Stimulated activated CD4-positive, alpha-beta T cell treated with anti-CD3 and anti-CD28 coated beads, Interleukin-1b, Interleukin-23, amount 100 ng/mL, for 1 hour (primary cell): ENCODE measurements at places on chromosomes 3 and 15.

- no peak for DNase-seq
Observed at GRCh38 chr3:182533394-182533793, 259.9 kb upstream of the ATP11B start.

- no peak for DNase-seq
Observed at GRCh38 chr3:46284981-46285683, 42.9 kb downstream of the CCR3 start.

GRCh38 chr15:39144613-39145499, 436.0 kb upstream of the THBS1 start:
- DNase-seq = no peak

DNA sequence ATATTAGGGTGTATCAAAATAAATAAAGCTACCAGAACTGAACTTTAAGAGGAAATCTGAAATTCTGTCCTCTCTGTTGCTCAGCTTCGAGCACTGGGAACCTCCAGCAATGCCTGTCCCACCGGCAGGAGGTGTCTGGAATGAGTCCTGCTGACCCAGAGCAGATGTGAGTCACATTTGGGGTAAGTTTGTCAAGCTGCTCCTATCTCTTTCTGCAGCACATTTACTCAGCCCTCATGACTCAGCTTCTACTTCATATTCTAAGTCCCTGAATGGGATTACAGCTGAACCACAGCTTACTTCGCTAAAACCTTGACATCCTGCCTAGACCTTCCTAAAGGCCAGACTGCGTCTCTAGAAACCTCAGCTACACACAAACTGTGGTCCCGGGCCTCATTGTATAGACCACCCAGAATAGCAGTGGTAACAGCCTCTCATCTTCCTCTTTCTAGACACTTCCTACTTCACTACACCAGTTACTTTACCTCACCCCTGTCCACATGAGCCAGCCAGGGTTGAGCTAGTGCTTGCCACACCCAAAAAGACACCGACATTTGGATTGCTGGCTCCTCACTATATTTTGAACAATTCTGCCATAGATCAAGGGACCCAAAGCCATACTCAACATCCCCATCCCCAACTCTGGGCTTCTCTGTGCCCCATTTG, 109.6 kb upstream of the TMCO5A start:
- no peak for DNase-seq

- no peak for DNase-seq
Observed at GRCh38 chr15:68434021-68434420, 2.1 kb upstream of the ITGA11 start.

DNA sequence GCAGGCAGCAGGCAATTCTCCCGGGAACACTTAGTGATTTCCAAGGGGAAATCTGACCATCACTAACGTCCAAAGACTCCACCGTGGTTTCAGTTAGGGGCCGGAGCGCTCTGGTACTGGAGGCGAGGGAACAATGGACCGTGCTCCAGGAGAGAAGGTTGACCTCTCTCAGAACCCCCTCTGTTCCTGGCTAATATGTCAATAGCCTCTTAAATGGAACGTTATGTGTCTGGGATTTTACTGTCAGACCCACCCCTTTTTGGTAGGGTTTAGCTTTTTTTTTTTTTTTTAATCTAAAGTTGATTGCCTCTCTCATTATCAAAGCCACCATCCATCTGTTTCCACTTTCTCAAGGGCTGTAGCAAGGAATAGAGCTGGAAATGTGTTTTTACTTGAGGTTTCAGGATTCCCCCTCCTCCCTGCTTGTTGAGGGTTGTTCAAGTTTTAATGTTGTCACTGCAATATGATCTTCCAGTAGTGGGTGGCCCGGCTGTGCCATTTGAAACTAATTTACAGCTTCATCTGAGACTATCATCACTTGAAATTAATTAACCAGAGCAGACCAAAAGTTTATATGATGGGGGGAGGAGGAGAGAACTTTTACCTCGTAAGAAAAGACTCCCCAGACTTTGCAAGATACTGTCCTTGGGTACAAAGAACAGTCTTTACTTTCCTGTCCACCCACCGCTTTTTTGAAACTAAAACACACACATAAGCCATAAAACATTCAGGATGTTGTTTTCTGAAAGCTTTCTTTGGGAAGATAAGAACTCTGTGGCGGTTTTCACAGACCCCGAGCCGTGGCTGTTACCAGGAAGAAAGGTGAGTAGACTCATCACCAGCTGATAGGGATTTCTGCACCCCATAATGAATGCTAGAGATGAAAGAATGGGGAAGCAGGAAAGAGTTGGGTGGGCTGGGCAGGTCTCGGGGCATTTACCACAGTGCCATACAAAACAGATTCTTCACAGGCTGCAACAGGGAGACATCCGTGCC, 187.8 kb downstream of the UACA start:
- DNase-seq = no peak

- no peak for DNase-seq
Observed at GRCh38 chr3:42101048-42101447, 9.9 kb downstream of the TRAK1 start.

GRCh38 chr3:195805181-195805580, 6.5 kb downstream of the MUC4 start:
- DNase-seq = no peak

DNA sequence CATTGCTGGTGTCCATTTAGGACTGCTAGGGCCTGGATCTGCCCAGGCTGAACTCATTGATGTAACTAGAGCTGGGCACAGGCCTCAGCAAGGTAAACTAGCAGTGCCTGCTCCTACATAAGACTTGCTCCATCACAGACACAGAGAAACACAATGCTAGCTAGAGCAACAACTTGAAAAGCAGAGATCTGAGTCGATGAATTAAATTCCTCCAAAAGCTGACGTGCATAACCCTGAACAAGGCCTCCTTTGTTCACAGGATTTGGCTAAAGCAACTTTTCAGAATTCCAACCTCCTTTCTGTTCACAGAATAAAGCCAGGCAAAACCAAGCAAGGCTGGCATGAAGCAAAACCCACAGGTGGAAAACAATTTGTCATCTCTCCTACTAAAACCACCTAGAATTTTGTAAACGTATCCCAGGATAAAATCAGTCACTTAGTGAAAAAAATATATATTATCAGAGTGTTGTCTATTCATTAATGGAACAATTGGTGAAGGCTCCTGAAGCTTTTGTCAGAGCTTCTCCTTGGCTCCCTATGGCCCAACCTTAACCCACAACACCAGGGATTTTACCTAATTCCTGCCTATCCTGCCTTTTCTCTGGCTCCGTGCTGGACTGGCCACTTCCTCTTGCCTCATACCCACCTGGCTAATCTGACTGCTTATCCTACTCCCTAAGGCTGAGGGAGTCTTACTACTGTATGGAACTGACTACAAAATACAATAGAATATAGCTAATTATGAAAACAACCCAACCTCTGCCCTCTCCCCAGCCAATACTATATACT, 39.9 kb downstream of the PLCH1 start:
- DNase-seq = no peak

DNA sequence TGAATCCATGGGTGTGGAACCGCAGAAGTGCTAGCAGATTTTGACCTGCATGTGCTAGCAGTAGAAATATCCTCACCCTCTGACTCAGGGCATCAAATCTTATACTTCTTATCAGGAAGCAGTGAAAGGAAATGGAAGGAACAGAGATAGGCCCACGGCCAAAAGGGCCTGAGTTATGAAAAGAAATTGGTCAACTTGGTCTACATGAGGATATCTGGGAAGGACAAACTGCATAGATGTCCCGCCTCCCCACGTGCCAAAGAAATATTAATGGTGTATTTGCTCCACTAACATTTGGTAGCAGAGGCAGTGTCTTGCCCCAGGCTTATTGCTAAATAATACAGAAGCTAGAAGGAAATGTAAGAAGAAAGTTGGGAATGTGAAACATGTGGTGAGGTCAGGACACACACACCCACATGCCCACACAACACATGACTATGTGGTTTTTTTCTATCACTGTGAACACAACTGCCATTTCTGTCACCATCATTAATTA, 93.6 kb upstream of the COL8A1 start:
- DNase-seq = no peak

DNA sequence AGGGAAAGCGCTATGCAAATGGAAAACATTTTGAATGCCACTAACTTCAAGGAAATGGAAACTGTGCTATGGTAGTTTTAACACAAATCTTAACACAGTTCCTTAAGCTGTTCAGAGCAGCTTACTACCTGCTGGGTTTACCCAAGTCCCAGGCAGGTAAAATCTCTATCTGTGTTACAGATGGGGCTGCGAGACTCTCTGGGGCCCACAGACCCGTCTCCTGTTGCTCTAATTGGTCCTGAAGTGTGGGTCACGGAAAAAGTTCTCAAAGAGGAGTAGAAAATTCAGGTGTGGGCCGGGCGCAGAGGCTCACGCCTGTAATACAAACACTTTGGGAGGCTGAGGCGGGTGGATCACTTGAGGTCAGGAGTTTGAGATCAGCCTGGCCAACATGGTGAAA, 16.9 kb upstream of the ZFYVE19 start:
- no peak for DNase-seq

DNA sequence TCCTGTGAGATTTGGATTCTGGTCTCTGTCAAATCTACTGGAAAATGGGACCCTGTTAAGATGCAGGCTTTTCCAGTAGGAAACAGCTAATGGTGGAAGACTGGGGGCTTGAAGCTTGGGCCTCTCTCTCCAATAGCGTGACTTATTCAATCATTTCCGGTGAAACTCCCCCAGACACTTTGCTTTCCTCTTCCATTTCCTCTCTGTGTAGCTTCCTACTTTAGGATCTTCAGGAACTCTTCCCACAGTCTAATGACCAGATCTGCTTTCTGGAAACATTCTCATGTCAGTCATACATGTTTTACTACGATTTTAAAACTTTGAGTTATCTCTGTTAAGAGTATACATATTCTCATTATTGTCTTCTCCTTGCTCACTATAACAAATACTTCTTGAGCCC, 28.0 kb upstream of the TPRG1 start:
- DNase-seq = no peak

GRCh38 chr3:148202386-148202785, 495.3 kb upstream of the AGTR1 start:
- no peak for DNase-seq

GRCh38 chr3:149934524-149934923, 36.2 kb downstream of the PFN2 start:
- DNase-seq = no peak

DNA sequence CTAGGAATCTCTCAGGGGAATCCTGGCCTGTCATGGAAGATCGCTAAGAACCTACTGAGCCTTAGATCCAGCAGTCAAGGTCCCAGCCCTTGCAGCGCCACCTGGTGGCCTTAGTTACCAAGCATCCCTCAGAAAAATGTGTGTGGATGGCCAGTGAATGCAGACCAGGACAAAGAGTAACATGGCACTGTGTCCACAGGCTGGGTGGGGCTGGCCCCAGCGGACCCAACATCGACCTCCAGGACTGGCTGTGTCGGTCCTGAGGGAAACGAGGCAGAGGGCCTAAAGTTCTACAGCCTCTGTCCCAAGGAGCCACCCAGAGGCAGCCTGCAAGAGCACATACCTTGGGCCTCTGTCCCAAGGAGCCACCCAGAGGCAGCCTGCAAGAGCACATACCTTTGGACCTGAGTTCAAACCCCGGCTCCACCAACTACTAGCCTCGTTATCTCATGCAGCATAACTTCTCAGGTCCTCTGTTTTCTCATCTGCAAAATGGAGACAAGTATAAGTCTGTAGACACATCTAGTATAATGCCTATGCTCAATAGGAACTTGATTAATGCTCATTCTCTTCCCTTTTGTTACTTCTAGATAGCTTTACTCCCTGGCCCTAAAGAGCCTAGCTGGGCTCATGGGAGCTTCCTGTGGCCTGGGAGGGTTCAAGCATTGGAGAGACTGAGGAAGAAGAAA, 57.5 kb upstream of the HERC1 start:
- peak; percentile 64 for DNase-seq
